ENCODE measurements at places on chromosomes 1 and 21.

- H3K4me1 ChIP-seq: peaks cover 19% of the 10 kb centered on the region
- no peaks in the 10 kb centered on the region for H3K27me3 ChIP-seq
- DNase-seq: no peak
Measured at GRCh38 chr1:51218570-51218969, 17.5 kb upstream of the RNF11 start.

GRCh38 chr1:52530563-52531144 is 22.2 kb downstream of the TUT4 start:
- DNase-seq: no peak
- no peak overlapping the region for H3K27ac ChIP-seq
- H3K4me3 ChIP-seq: no peak overlapping the region
- H3K4me1 ChIP-seq: no peaks in the 10 kb centered on the region
- peaks cover 5% of the 10 kb centered on the region for H3K36me3 ChIP-seq

- no peak overlapping the region for H3K4me3 ChIP-seq
- no peak overlapping the region for H3K27ac ChIP-seq
- peaks cover 15% of the 10 kb centered on the region for H3K4me1 ChIP-seq
- no peak for DNase-seq
- peaks cover 26% of the 10 kb centered on the region for H3K36me3 ChIP-seq
Measured at GRCh38 chr1:91711504-91712247, 174.3 kb downstream of the TGFBR3 start.

DNA sequence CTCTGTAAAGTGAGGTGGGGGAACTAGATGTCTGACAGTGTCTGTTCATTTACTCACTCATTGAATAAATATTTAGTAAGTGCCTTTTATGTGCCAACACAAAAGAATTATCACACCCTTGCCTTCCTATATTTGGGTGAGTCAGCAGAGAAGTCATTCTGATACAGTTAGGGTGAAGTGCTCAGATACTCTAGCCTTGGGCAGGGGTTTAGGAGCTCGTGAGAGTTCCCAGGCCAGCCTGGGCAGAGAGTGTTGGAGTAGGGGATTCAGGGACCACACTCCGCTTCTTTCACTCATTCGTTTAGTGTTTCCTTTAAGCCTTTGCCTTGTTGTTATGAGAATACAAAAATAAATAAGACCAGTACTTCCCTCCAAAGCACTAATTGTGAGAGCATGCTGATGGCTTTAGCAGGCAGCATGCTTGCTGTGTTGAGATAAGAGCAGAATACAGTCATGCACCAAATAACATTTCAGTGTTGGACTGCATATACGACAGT is 83.9 kb downstream of the DYRK1A start:
- peaks cover 65% of the 10 kb centered on the region for H3K4me1 ChIP-seq
- H3K36me3 ChIP-seq: no peaks in the 10 kb centered on the region
- peak overlapping the region; percentile 55 for H3K27ac ChIP-seq

DNA sequence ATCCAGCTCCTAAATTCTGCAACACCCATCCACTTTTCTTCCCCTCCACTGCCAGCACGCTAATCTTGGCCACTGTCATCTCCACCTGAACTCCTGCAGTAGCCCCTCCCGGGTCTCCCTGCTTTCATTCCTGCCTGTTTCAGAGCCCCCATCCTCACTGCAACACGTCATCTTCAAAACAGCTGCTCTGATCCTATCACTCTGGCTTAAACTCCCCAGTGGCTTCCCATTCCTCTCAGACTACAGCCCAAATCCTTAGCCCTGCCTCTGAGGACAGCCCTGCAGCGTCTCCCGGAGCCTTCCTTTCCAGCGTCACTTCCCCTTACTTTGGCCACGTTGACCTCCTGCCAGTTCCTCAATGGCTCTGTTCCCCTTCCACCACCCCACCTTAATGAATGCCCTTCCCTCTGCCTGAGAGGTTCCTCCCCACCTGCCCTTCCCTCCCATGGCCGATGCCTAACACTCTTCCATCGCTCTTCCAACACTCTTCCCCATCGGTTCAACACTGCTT is 22.9 kb upstream of the IFNAR2 start:
- no peaks in the 10 kb centered on the region for H3K27me3 ChIP-seq
- no peak for DNase-seq
- H3K36me3 ChIP-seq: no peaks in the 10 kb centered on the region
- no peak overlapping the region for H3K27ac ChIP-seq
- peaks cover 14% of the 10 kb centered on the region for H3K4me1 ChIP-seq
- H3K4me3 ChIP-seq: no peak overlapping the region

- no peaks in the 10 kb centered on the region for H3K27me3 ChIP-seq
- H3K27ac ChIP-seq: no peak overlapping the region
- peaks cover 48% of the 10 kb centered on the region for H3K36me3 ChIP-seq
- H3K4me1 ChIP-seq: peaks cover 9% of the 10 kb centered on the region
- peak; percentile 60 for DNase-seq
- no peak overlapping the region for H3K4me3 ChIP-seq
Measured at GRCh38 chr1:37890378-37891014, 31.1 kb upstream of the MTF1 start.

- no peaks in the 10 kb centered on the region for H3K4me1 ChIP-seq
- no peak overlapping the region for H3K4me3 ChIP-seq
Measured at GRCh38 chr1:143720087-143721023, 251.4 kb downstream of the FAM72C start.
